ENCODE measurements at places on chromosomes 3 and 15.

GRCh38 chr3:97917813-97918536 lies 54.3 kb downstream of the RIOX2 start:
- DNase-seq = no peak
- no peaks in the 10 kb centered on the region for H3K27me3 ChIP-seq
- no peaks in the 10 kb centered on the region for H3K4me1 ChIP-seq
- H3K27ac ChIP-seq = no peak overlapping the region

GRCh38 chr15:98441599-98441998 lies 206.7 kb upstream of the IGF1R start:
- no peak overlapping the region for H3K4me3 ChIP-seq
- no peak overlapping the region for H3K27ac ChIP-seq
- no peaks in the 10 kb centered on the region for H3K36me3 ChIP-seq
- no peaks in the 10 kb centered on the region for H3K4me1 ChIP-seq

GRCh38 chr15:32637704-32638103 lies 3.8 kb upstream of the SCG5 start:
- H3K36me3 ChIP-seq = no peaks in the 10 kb centered on the region
- no peak overlapping the region for H3K27ac ChIP-seq
- no peak overlapping the region for H3K4me3 ChIP-seq
- no peaks in the 10 kb centered on the region for H3K27me3 ChIP-seq

DNA sequence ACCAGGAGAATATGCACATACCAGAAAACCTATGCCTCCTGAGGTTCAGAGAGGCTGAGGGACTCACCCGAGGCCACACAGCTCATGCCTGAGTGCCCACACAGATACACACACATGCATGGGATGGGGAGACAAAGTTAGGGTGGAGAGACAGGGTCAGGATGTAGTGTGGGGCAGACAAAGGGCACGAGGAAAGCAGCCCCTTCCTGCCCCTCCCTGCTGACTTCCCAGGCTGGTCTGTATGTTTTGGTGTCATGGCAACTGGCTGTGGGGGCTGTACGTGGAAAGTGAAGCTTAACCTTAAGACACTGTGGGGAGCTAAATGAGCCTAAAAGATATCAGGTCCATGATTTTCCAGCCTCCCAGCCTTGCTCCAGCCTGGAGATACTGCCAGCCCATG lies 57.8 kb downstream of the EPHB3 start:
- H3K27me3 ChIP-seq = no peaks in the 10 kb centered on the region
- DNase-seq = no peak
- no peak overlapping the region for H3K4me3 ChIP-seq
- H3K27ac ChIP-seq = no peak overlapping the region

DNA sequence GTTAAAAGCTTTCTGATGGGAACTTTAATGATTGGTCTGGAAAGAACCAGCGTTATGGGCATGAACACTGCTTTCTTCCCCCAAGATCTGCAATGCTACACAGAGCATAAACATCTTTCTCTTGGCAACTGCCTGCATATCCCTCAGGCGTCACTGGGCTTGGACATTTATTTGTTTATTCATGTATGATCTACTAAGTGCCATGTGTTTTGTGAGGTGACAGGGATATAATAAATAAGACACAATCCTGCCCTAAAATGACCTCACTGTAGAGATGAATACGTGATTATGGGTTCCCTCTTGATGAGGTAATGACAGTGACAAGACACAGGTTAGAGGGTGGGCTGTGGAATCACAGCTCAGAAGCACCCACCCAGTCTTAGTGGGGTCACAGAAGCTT lies 485.3 kb downstream of the PDCD6IP start:
- H3K27me3 ChIP-seq = no peaks in the 10 kb centered on the region
- no peak overlapping the region for H3K4me3 ChIP-seq
- H3K4me1 ChIP-seq = no peaks in the 10 kb centered on the region
- no peak overlapping the region for H3K27ac ChIP-seq
- DNase-seq = no peak

GRCh38 chr3:184186902-184187207 lies 856 bp downstream of the ABCF3 start:
- no peak for DNase-seq
- peak overlapping the region; percentile 95 for H3K4me3 ChIP-seq
- peaks cover 1% of the 10 kb centered on the region for H3K36me3 ChIP-seq
- no peaks in the 10 kb centered on the region for H3K27me3 ChIP-seq
- 0 out of 2 replicates have a peak, but pooled peaks cover 8% of the 10 kb centered on the region for H3K4me1 ChIP-seq

DNA sequence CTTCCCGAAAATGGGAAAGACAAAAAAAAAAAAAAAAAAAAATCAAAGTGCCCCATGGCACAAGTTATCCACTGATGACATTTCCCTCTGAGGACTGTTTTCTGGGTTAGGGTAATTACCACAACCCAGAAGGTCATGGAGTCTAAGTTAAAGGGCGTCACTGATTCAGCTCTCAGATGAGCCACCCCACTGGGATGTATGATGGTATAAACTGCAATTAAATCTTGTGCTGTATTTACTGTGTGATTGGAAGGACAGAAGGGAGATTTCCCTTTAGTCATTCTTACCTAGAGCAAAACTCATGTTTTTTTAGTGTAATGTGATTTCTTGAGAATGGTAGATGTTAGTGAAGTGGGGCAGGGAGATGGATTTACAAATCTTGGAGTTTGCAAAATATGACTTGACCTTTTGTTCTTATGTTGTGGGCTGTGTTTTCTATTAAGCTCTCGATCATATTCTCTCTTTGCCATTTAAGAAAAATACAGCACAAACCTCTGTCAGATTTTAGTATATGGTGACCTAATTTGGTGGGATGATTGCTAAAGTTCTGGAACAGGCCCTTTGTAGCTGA lies 244.2 kb downstream of the PTPRG start:
- H3K4me3 ChIP-seq = no peak overlapping the region
- no peaks in the 10 kb centered on the region for H3K36me3 ChIP-seq
- H3K4me1 ChIP-seq = no peaks in the 10 kb centered on the region
- no peak overlapping the region for H3K27ac ChIP-seq
- H3K27me3 ChIP-seq = no peaks in the 10 kb centered on the region

DNA sequence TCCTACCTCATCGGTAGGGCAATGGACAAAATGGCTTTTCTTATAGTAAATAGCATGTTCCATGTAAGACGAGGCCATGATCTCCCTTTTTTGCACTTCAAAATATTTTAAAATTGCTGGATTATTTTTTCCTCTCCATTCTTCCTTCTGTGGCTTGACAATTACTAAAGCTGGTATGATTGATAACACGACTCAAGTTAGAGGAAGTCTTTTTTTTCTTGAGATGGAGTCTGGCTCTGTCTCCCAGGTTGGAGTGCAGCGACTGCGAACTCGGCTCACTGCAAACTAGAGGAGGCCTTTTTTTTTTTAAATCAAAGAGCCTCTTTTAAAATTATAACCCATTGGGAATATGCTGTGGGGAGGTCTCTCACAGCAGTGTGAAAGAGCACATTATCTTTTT lies 124.5 kb upstream of the TBL1XR1 start:
- DNase-seq = no peak
- no peaks in the 10 kb centered on the region for H3K4me1 ChIP-seq
- no peaks in the 10 kb centered on the region for H3K36me3 ChIP-seq
- no peak overlapping the region for H3K27ac ChIP-seq
- H3K27me3 ChIP-seq = no peaks in the 10 kb centered on the region
- no peak overlapping the region for H3K4me3 ChIP-seq

GRCh38 chr3:149879872-149880271 lies 66.9 kb downstream of the RNF13 start:
- peak; percentile 47 for DNase-seq
- no peaks in the 10 kb centered on the region for H3K27me3 ChIP-seq
- H3K27ac ChIP-seq = no peak overlapping the region
- no peaks in the 10 kb centered on the region for H3K4me1 ChIP-seq

GRCh38 chr15:76382987-76383728 lies 46.6 kb downstream of the ISL2 start:
- no peaks in the 10 kb centered on the region for H3K36me3 ChIP-seq
- H3K27me3 ChIP-seq = no peaks in the 10 kb centered on the region
- no peak for DNase-seq
- no peaks in the 10 kb centered on the region for H3K4me1 ChIP-seq
- H3K4me3 ChIP-seq = no peak overlapping the region

DNA sequence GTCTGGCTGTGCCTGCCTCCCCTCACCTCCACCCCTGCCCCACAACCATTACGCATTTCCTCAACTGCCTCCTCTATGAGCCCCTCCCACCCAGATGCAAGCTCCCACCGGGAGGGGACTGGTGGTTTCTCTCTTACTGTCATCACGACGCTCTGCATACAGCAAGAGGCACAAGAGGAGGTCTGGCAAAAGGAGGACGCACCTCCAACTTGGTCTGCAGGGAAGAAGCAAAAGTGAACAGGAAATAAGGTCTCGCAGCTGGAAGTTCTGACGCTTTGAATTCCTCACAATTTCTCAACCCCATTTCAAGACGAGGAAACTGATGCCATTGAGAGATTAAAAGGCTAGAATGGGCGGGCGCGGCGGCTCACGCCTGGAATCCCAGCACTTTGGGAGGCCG lies 42.3 kb upstream of the MUC4 start:
- no peak for DNase-seq
- no peaks in the 10 kb centered on the region for H3K27me3 ChIP-seq
- H3K36me3 ChIP-seq = no peaks in the 10 kb centered on the region
- H3K27ac ChIP-seq = no peak overlapping the region
- peaks cover 5% of the 10 kb centered on the region for H3K4me1 ChIP-seq

GRCh38 chr3:148227534-148227933 lies 470.2 kb upstream of the AGTR1 start:
- no peak overlapping the region for H3K27ac ChIP-seq
- DNase-seq = no peak

- H3K27ac ChIP-seq = no peak overlapping the region
- no peaks in the 10 kb centered on the region for H3K4me1 ChIP-seq
- no peak for DNase-seq
- no peaks in the 10 kb centered on the region for H3K36me3 ChIP-seq
- no peaks in the 10 kb centered on the region for H3K27me3 ChIP-seq
Measured at GRCh38 chr15:25954398-25954797, 91.3 kb upstream of the ATP10A start.

DNA sequence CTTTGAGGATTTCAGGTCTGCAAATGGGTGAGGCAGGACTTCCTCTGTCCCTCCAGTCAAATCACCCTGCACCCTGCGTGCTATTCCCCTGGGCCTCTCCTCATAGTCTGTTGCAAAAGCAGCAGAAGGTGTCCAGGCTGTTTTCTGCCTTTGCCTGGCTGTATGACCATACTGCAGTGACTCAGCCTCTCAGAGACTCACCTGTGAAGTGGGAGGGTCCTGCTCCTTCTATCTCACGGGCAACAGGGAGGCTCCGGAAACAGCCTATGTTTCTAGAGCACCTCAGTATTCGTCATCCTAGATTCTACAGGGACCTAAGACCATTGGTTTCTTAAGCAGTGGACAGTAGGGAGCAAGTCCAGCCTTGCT lies 216.4 kb downstream of the TLE3 start:
- no peak overlapping the region for H3K4me3 ChIP-seq
- no peak for DNase-seq

- no peaks in the 10 kb centered on the region for H3K36me3 ChIP-seq
- no peaks in the 10 kb centered on the region for H3K27me3 ChIP-seq
- H3K4me1 ChIP-seq = no peaks in the 10 kb centered on the region
- H3K27ac ChIP-seq = no peak overlapping the region
- H3K4me3 ChIP-seq = no peak overlapping the region
Measured at GRCh38 chr15:67829647-67830504, 4.6 kb downstream of the SKOR1 start.

GRCh38 chr15:100926971-100927756 lies 8.0 kb downstream of the LRRK1 start:
- H3K4me3 ChIP-seq = no peak overlapping the region
- H3K4me1 ChIP-seq = peaks cover 14% of the 10 kb centered on the region
- DNase-seq = no peak
- H3K27ac ChIP-seq = no peak overlapping the region
- no peaks in the 10 kb centered on the region for H3K36me3 ChIP-seq
- no peaks in the 10 kb centered on the region for H3K27me3 ChIP-seq

DNA sequence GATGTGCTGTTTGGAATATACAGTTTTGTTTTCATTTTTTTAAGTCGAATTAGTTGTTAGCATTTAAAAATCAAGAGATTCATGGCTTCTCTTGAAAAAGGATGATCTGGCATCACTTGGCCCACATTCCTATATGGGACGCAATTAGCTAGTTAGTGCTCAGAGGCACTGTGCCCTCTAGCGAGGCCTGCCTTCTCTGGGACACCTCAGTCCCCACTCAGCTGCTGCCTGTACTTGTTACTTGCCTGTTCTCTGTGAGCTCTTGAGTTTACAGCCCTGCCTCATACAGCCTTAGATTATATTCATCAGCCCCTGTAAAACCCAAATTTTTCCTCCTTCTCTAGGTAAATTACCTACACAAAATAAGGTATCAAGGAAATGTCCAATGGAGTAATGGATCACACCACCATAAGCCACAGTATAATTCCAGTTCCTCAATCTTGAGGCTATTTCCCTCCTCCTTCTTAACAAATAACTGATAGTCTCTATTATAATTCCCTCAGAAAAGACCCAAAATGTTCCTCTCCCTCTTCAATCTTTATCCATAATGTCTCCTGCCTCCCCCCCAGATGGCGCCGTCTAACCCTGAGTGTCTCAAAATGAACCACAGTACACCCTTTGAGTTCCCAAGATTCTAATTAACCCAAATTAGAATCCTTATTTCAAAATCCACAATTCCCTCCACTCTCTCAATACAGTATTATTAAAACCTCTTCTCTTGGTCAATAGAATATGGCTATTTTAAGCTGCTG lies 2.7 kb downstream of the ZMAT3 start:
- H3K4me1 ChIP-seq = peaks cover 3% of the 10 kb centered on the region
- no peak overlapping the region for H3K27ac ChIP-seq
- no peaks in the 10 kb centered on the region for H3K36me3 ChIP-seq
- H3K4me3 ChIP-seq = no peak overlapping the region
